Brain pericyte (primary cell): ENCODE measurements at places on chromosomes 16 and 17.
A peak's percentile ranks its signal among the peaks of the same experiment; 100 is the strongest.

DNA sequence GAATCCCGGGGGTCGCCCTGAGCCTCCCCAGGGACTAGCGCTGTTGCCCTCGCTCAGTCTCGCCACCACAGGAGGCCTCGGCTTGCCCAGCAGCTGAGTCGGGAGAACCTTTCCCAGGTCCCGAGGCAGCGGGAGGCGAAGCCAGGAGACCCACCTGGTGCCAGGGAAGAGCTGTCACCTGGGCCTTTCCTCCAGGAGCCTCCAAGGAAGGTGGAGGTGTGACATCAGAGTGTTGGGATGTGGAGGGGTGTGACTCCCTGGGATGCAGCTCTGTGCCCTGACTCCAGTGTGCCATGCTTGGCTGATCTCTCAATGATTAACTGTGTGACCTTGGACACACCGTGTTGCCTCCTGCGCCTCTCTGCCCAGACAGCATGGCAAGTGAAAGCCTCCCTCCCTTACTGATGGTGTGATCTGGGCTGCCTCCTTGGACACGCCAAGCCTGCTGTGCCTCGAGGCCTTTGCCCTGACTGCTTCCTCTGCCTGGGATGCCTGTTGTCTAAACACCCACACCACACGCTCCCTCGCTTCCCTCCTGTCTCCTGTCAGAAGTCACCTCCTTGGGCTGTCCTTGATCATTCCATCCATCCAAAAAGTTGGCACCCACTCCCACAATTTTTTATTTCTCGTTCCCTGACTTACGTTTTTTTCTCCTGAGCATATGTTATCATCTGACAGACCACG is 88.0 kb downstream of the CMIP start:
- no peak for DNase-seq

GRCh38 chr16:20064931-20065330 is 8.8 kb downstream of the GPR139 start:
- DNase-seq: no peak

GRCh38 chr17:21453144-21453898 is 77.2 kb downstream of the KCNJ12 start:
- no peak for DNase-seq

DNA sequence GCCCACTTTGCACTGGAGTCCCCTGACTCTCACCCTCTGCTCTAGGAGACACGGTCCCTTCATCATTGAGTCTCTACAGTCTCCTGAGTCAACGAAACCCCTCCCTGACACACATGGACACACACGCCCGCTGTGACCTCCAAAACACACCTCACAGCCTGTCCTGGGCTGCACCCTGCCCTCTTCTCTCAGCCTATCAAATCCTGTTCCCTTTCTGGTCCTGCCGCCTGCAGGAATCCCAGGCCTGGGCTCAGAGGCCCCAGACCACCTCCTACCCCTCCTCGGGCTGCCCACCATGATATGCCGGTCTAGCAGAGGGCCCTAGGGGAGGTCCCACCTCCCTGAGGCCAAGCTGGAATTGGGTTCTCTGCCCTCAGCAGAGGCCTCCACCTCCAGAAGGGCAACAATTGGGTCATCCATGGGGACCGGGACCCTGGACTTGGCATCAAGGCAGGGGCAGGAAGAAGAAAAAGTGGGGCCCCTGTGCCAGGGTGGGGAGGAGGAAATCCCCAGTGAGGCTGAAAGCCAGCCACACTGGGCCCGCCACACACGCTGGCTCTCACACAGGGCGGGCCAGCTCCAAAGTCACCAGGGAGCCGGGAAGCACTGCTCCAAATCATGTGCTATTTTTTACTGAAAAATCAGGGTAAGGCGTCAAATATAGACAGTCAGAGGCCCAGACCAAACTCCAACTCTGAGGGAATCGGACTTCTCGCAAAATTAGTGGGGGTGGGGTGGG is 3.4 kb downstream of the PPP1R9B start:
- DNase-seq: no peak

GRCh38 chr16:17358846-17359245 is 111.9 kb downstream of the XYLT1 start:
- no peak for DNase-seq

DNA sequence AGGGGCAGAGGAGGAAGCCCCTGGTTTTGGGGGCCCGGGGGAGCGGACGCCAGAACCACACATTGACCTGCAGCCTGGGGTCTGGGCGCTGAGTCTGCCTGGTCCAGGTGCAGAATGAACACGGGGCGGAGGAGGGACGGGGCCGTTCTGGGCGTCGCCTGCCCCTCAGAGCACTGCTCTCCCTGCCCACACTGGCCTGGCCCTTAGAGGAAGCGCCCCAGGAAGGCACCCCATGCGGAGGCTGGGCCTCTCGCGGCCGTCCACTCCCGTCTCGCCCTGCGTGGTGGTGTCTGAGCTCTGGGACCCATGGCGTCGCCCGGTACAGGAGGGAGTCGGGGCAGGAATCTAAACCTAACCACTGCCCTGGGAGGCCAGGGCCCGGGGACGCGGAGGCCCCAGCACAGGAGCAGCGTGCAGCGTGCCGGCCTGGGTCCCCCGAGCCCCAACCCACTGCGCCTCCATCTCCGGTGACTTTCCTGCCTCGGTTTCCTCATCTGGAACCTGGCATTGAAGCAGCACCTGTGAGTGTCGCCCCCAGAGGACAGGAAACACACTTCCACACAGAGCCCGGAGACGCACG is 4.3 kb downstream of the TPSD1 start:
- DNase-seq: no peak

DNA sequence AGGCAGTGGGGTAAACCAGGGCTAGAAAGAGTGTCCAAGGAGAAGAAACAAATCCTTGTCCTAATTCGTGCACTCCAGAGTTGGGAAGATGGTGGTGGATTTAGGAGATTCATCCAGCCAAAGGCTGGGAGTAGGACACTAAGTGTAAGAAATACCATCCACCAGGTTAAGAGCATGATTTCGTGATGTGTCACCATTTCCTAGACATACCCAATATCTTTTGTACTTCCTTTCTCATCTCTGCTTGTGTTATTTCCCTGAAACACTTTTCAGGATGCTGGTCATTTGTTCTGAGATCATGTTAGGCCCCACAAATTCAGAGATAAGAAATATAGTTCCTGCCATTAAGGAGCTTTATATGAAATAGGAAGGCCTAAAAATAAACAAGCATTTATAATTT is 106.3 kb upstream of the HLF start:
- DNase-seq: no peak

DNA sequence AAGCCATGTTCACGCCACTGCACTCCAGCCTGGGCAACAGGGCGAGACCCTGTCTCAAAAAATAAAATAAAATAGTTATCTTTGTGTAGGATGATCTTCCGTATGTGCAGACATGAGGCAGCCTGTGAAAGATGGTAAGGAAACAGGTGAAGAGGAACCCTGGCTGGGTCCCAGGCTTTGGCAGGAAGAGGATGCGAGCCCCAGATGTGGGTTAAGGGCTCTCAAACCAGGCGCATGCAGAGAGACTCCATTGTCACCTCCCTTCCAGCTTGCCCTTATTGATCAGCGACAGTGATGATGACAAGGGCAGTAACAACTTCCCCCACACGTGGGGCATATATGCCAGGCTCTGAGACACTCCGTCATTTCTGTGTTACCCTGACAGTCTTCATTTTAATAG is 106.8 kb downstream of the GNAO1 start:
- no peak for DNase-seq

DNA sequence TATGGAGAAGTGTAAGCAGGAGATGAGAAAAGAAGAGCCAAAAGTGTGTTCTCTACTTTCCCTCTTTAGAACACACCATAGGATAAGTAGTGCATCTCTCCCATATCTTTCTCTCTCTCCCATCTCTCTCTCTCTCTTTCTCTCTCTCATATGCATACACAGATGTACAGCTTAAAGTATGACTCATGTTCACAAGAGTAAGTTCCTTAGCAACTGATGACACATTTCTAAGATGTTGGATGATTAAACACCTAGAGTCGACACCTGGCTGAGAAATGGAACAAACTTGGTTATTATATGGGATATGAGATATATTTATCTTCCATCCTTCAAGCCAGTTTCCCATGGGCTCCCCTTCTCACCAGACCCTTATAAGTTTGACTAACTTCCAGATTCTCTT is 113.5 kb downstream of the TMEM132E start:
- no peak for DNase-seq

GRCh38 chr17:4950746-4951204 is at the start of gene ENO3:
TSS of gene ENO3 (plus strand) at chr17:4951119. CDS start at chr17:4951830, 711 bp downstream.
- DNase-seq: no peak

- no peak for DNase-seq
Measured at GRCh38 chr17:64273006-64273405, 9.9 kb upstream of the TEX2 start.

DNA sequence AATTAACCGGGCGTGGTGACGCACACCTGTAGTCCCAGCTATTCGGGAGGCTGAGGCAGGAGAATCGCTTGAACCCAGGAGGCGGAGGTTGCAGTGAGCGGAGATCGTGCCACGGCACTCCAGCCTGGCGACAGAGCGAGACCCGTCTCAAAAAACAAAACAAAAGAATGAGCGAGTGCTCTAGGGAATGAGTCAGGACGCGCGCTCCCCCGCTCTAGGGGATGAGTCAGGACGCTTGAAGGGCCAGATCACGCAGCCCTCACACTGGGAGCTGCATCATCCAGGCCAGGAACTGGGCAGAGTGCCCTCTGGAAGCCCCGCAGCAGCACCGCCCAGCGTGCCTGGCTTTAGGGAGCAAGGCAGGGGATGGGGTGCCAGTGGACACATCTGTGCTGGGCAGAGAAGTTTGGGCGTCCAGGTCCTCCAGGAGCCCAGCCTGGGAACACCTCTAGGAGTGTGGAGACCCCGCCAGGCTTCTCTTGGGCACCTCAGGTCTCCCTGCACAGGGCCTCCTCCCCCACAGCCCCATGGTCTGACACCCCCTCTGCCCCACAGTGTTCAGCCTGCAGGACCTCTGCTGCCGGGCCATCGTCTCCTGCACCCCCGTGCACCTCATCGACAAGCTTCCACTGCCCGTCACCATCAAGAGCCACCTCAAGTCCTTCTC is 3.9 kb upstream of the WFIKKN1 start:
- peak; percentile 82 for DNase-seq

GRCh38 chr16:27984121-27984520 is 79.4 kb downstream of the GSG1L start:
- DNase-seq: no peak

GRCh38 chr17:81032641-81033480 is 2.1 kb upstream of the BAIAP2 start:
- DNase-seq: no peak

DNA sequence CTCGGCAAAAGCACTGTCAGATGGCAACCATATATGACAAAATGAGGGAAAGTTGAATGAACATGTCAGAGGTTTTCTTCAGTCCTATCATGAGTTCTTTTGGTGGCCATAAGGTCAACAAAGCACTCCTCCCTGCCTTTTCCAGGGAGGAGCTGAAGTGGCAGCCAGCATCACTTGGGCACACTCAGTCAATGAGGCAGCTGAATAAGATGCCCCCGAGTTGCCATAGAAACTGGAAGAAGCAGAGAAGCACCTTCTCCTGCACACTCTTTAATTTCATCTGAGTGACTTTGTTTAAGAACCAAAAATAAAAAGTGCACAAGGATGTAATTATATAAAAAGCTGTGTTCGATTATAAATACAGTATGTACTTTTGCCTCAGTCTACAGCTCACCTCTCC is 16.0 kb downstream of the KCNJ2 start:
- no peak for DNase-seq

- no peak for DNase-seq
Measured at GRCh38 chr16:84153660-84154214, 8.6 kb downstream of the DNAAF1 start.

GRCh38 chr17:76579281-76579680 is 6.4 kb downstream of the ST6GALNAC2 start:
- DNase-seq: no peak

- no peak for DNase-seq
Measured at GRCh38 chr17:10756619-10757018, 26.8 kb upstream of the TMEM220 start.

- DNase-seq: no peak
Measured at GRCh38 chr16:85199069-85199725, 86.9 kb upstream of the CIBAR2 start.

DNA sequence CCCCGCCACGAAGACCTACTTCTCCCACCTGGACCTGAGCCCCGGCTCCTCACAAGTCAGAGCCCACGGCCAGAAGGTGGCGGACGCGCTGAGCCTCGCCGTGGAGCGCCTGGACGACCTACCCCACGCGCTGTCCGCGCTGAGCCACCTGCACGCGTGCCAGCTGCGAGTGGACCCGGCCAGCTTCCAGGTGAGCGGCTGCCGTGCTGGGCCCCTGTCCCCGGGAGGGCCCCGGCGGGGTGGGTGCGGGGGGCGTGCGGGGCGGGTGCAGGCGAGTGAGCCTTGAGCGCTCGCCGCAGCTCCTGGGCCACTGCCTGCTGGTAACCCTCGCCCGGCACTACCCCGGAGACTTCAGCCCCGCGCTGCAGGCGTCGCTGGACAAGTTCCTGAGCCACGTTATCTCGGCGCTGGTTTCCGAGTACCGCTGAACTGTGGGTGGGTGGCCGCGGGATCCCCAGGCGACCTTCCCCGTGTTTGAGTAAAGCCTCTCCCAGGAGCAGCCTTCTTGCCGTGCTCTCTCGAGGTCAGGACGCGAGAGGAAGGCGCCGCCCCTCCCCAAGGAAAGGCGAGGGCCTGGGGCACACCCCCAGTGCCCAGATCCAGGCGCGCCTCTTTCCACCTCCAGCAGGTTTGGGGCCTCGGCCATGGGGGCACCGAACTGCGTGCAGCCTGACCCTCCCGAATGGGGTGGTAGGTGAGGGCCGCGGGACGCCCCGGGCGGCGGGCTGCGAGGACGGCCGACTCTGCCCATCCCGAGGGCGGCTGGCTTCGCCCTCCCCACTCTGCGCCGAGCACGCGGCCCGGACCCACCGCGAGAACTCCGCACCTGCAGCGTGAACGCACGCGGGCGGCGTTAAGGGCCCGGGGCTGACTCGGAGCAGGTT is 664 bp downstream of the HBQ1 start:
- DNase-seq: no peak

- no peak for DNase-seq
Measured at GRCh38 chr17:40615068-40615840, 32.4 kb downstream of the SMARCE1 start.

- no peak for DNase-seq
Measured at GRCh38 chr17:27585153-27585681, 45.8 kb upstream of the LGALS9 start.

DNA sequence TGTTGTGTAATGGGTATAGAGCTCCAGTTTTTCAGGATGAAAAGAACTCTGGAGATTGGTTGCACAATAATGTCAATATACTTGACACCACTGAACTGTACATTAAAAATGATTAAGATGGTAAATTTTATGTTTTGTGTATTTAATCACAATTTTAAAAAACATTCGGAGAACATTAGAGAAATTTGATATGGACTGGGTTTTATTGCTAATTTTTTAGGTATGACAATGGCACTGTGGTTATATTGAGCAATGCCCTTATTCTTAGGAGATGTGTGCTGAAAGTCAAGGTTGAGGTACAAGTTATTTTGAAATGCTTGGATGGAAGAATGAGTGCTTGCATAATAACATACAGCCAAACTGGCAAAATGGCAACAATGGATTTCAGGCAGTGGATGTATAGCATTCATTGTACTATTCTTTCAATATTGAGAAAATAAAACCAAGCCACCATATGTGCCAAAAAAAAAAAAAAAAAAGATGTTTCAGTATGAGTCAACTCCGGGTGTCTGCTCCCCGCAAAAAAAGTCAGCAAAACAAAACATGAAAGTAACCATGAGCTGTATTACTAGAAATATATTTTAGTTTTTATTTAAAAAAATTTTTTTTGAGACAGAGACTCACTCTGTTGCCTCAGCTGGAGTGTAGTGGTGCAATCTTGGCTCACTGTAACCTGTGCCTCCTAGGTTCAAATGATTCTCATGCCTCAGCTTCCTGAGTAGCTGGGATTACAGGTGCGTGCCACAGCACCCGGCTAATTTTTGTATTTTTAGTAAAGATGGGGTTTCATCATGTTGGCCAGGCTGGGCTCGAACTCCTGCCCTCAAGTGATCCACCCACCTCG is 19.8 kb downstream of the HOXB1 start:
- DNase-seq: no peak

- DNase-seq: no peak
Measured at GRCh38 chr16:57999971-58000705, at the start of gene ZNF319. TSS of gene ZNF319 (minus strand) at chr16:58000672. CDS start at chr16:57998265, 2,407 bp downstream.
